Activated CD8-positive, alpha-beta memory T cell treated with anti-CD3 and anti-CD28 coated beads for 48 hours (primary cell): ENCODE measurements at places on chromosomes 13 and 19.

GRCh38 chr19:13428352-13428751 is 77.9 kb downstream of the CACNA1A start:
- no peak for DNase-seq

GRCh38 chr13:76854894-76855293 is 31.3 kb downstream of the KCTD12 start:
- DNase-seq = no peak

DNA sequence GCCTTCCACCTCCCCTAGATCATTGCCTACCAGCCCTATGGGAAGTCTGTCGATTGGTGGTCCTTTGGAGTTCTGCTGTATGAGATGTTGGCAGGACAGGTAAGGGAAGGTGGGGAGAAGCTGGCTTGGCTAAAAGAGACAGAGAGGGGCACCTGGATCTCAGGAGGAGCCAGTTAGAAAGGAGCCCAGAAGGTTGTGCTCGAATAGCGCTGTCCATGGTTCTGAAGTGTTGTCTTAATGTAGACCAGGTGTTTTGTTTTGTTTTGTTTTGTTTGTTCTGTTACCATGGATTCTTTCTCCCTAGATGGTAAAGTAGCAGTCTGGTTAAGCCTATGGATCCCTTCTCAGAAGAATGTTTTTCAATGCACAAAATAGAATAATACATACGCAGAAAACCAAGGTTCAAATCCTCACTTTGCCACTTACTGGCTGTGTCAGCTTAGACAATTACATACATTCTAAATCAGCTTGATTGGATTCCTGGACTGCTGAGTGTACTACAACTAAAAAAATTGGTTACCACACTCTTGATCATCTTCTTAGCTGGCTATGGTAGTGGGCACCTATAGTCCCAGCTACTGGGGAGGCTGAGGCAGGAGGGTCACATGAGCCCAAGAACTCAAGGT is 5.9 kb upstream of the CACNG7 start:
- no peak for DNase-seq

DNA sequence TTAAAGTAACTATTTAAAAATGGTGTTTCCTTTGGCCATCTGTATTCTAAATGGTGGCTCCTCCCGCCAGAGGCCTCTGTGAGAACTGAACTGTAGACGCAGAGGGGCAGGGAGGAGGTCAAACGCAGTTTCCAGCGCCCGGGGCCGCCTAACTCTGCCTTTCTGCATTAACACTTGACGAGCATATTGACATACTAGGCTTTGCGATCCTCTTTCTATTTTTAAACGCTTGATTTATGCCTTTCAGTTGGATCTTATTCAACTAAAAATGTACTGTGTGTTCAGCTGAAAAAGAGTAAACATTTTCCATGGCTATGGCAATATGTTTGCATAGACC is 74.7 kb downstream of the SPACA7 start:
- no peak for DNase-seq

DNA sequence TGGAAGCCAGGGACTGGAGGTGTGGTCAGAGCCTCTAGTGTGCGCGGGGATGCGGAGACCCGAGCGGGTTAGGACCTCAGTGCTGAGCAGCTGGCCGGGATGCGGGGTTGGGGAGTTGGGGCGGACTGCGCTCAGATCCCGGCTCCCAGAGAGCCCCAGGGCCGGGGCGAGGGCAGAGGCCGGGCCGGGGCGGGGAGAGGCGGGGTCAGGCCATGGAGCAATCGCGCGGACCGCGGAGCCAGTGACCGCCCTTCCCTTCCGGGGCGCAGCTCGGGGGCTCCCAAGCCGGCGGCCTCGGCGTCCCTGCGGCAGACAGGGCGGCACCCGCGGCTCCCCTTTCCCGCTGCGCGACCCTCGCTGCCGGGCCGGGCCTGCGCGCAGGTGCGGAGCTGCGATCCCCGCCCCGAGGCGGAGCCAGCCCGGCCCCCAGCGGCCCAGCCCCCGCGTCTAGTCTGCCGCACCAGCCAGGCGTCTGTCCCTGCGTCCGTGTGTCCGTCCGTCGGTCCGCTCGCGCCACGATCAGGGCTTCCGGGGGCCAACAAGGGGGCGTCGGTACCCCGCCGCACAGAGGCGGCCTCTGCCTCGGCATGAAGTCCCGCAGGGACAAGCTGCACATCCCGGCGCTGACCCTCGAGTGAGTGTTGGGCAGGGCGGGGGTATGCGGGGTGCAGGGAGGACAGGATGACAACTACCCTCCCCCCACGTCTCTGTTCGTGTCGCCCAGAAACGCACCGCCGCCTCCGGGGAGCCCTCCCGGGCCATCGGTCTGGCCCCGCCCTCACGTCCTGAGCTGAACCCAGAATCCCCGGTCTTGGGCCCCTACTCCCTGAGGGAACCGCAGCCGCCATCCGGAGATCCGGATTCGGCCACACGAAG is 12.4 kb downstream of the MAST3 start:
- no peak for DNase-seq

GRCh38 chr13:46142776-46143175 is 37.9 kb upstream of the CPB2 start:
- no peak for DNase-seq

- DNase-seq = no peak
Observed at GRCh38 chr13:45231722-45232121, 30.9 kb upstream of the KCTD4 start.

DNA sequence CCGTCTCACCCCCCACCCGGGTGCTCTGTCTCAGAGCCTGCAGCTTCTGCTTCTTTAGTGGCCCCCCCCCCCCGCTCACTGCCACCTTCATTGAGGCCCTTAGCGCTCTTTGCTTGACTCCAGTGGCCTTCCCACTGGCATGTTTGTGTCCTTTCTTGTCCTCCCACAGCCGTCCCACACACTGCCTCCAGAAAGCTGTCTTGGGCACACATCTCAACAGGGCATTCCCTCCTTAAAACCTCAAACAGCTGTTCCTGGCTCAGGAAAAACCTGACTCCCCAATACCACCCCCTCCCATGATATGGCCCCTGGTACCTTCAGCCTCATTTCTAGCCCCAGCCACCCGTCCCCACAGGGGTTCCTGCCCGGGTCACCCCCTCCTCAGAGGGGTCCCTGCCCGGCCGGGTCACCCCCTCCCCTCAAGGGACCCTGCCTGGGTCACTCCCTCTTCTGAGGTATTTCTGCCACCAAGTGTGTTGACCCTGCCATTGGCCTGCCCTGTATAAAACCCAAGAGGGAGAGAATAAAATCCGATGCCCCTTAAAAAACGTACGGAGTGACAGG is 8.9 kb downstream of the B3GLCT start:
- DNase-seq = no peak

GRCh38 chr13:92767468-92767867 is 459.1 kb upstream of the GPC6 start:
- DNase-seq = no peak
